ENCODE measurements at places on chromosomes 7 and 10. TPM values are rescaled to one million over a fixed set of nuclear protein-coding genes. Genes with fewer than 3 reads are reported as not detected.

The MYOF gene
- total RNA-seq: 114 TPM

DNA sequence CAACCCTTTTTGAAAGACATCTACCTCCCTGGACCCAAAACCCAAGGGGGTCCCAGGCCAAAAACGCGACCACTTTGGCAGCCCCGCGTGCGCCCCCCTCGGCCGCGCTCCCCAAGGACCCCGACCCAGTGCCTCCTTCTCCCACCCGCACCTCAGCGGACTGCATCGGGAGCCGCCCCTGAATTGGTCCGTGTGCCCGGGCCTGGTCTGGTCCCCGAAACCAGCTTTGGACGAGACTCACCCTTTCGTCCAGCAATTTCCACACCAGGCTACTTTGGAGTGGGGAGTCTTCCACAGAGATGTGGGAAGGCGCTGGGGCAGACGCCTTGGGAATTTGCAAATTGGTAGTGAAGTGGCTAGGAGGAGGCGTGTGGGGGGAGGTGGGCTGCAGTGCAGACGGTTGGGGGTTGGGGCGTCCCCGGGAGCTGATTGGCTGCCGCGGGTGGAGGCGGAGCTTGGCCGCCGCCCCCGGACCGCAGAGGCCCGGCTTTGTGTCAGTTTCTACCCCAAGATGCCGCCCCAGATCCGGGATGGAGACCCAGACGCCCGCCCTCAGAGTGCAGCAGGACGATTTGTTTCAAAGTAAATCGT is 16.9 kb downstream of the TCAF1 start:
- DNase-seq: peak; percentile 61

DNA sequence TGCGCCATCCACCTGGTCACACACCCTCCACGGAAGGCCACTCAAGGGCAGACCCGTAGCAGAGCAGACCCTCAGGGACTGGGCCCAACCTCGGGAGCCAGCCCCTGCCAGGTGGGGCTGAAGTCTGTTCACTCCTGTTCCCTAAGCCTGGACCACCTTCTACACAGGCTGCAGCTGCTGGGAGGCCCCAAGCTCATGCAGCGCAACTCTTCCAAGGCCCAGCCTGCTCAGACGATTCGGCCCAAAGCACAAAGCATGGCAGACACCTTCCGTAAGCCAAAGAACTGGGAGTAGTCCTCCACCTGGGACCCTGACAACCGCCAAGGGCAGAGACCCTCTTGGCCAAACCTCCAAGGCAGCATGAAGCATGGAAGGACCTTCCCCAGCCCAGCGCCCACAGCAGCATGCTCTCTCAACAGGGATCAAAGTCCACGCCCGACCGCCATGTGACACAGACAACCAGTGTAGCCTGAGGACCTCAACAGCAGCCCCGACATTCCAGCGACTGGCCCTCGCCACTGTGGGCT is 11.5 kb downstream of the SHH start:
- no peak for DNase-seq

The CFAP69 gene
- total RNA-seq: 7.4 TPM

- DNase-seq: no peak
These were observed 40.9 kb upstream of the WDR11 start for GRCh38 chr10:120810298-120810697.

DNA sequence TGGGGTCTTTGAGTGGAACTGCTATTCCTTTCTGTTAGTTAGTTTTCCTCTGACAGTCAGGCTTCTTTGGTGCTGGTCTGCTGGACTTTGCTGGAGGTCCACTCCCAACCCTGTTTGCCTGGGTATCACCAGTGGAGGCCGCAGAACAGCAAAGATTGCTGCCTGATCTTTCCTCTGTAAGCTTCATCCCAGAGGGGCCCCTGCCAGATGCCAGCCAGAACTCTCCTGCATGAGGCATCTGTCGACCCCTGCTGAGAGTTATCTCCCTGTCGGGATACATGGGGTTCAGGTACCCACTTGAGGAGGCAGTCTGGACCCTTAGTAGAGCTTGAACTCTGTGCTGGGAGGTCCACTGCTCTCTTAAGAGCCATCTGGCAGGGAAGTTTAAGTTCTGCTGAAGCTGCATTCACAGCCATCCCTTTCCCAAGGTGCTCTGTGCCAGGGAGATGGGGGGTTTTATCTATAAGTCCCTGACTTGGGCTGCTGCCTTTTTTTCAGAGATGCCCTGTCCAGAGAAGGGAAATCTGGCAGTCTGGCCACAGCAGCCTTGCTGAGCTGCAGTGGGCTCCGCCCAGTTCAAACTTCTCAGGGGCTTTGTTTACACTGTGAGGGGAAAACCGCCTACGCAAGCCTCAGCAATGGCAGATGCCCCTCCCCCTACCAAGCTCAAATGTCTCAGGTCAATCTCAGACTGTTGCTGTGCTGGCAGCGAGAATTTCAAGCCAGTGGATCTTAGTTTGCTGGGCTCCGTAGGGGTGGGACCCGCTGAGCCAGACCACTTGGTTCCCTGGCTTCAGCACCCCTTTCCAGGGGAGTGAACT is 89.7 kb upstream of the CDK6 start:
- DNase-seq: no peak

GRCh38 chr10:110556969-110557601 is 10.4 kb upstream of the SMC3 start:
- DNase-seq: no peak

GRCh38 chr7:19558527-19558926 is 150.3 kb downstream of the POLR1F start:
- no peak for DNase-seq

The CUBN gene
- 4.0 TPM for total RNA-seq

Measured in uterus (tissue), 4 donors.